CD4-positive, alpha-beta T cell (primary cell): ENCODE measurements at places on chromosomes 11 and 22.

GRCh38 chr22:38554281-38554680 is 15.7 kb downstream of the DMC1 start:
- no peak for DNase-seq

DNA sequence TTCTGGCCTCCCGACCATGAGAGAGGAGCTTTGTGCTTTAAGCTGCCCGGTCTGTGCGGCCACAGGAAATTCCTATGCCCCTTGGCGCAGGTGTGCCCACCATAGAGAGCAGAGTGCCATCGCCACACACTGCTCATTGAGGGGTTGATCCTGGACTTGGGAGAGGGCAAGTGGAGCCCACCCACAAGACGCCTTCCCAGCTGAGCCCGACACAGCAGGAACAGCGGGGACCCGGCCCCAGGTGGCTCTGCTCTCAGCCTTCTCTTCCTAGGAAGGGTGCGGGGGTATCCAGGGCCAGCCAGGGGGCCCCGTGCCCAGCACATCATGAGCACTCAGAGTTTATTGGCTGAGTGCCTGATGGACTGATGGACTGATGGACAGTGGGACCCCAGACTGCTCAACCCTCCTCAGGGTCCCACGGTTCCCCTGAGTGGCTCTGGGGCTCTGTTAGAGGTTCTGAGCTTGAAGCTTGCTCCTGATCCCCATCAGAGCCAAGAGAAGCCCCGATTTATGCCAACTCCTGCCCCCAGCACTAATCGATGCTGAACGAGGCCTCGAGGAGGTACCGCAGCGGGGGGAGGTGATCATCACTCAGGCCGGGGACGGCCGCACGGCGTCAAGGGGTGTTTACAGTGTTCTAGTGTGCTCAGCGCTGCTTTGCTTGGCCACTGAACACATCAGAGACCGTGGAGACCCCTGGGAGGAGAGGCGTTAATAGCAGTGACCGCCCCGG is 13.5 kb upstream of the MRGPRD start:
- DNase-seq: no peak

DNA sequence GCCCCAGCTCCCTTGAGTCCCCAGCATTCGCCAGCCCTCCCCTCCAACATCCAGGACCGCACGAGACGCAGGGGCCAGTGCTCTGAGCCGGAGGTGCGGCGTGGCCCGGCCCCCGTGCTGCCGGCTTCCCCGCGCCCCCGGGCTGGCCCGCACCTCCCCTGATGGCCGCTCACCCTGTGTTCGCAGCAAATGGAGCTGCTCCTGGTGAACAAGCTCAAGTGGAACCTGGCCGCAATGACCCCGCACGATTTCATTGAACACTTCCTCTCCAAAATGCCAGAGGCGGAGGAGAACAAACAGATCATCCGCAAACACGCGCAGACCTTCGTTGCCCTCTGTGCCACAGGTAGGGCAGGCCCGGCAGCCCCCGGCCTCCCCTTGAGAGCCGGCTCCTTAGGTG is 2.7 kb downstream of the CCND1 start:
- no peak for DNase-seq

DNA sequence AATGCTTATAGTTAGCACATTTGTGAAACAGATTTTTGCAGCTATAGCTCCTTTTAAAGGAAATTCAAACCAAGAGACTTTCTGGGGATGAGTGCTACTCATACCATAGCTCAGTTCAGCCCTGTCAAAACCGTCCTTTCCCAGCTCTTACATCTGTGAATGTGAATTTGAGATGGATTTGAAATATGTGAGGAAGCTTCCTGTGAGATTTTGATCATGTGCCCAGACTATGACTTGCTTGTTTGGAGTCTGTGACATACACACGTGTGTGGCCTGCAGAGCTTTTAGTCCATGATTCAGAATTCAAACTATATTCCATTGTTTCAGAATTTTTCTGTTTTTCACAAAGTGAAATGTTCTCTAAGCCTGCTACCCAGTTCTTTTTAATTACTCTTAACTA is 4.4 kb upstream of the MMP1 start:
- no peak for DNase-seq

GRCh38 chr11:9850224-9850895 is 186.5 kb downstream of the SWAP70 start:
- no peak for DNase-seq

DNA sequence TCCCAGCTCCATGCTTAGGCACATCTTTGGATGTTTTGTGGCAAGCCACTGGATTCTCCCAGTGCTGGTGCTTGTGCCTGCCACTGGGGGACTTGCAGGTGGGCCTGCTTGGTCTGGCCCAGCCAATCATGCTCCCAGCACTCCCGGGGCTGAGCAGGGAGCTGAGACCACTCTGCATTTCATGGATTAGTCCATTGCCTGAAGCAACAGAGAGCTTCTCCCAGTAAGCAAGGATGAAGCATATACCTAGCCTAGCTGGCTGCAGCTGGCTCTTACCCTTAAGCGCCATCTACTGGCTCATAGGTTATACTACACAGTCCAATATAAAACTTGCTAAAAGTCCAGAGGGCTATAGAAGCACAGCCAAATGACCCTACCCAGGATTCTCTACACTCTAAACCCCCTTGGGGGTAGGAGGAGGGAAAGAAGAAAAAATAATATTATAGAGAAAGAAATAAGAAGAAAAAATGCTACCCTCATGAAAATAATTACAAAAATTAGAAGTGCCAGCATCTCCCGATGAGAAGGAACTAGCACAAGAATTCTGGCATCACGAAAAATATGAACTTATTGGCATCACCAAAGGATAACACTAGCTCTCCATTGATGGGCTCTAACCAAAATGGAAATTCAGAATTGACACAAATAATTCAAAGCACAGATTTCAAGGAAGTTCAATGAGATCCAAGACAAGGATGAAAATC is 275.3 kb downstream of the C11orf87 start:
- no peak for DNase-seq

DNA sequence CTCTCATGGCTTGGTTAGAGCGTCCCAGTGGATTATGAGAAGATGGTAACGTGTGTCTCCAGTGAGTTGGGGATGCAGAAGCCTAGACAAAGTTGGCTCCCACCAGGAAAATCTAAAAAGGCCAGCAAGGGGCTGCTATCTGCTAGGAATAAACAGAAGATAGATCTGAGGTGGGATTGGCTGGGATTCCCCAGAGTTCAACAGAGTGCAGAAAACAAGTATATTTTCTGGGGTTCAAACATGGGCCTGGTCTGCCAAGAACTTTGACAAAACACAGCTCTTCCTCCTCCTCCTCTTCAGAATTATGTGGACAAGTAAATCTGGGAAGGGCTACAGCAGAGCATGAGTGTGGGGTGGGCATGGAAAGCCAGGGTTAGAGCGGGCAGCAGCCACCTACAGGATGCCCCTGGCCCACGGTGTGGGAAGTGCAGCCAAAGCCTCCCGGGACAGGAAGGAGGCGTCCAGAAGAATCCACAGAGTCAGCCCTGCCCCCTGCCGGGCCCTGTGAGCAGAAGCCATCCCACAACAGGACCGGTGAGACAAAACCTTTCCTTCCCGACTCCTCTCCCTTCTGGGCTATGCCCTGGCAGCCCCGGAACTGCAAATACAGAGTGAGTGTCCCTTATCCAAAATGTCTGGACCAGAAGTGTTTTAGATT is 67.1 kb downstream of the CD82 start:
- no peak for DNase-seq

DNA sequence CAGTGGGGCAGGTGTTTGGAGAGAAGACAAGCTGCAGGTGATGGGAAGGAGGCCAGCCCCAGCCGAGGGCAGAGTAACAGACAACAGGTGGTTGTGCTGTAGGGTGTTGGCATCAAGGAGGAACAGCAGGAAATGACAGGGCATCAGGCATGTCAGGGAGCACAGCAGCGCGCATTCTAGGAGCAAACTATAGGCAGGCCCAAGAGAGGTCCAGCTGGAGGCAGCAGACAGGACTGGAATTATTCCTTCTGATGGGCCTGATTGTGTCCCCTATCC is 13.6 kb downstream of the ADM start:
- DNase-seq: no peak

DNA sequence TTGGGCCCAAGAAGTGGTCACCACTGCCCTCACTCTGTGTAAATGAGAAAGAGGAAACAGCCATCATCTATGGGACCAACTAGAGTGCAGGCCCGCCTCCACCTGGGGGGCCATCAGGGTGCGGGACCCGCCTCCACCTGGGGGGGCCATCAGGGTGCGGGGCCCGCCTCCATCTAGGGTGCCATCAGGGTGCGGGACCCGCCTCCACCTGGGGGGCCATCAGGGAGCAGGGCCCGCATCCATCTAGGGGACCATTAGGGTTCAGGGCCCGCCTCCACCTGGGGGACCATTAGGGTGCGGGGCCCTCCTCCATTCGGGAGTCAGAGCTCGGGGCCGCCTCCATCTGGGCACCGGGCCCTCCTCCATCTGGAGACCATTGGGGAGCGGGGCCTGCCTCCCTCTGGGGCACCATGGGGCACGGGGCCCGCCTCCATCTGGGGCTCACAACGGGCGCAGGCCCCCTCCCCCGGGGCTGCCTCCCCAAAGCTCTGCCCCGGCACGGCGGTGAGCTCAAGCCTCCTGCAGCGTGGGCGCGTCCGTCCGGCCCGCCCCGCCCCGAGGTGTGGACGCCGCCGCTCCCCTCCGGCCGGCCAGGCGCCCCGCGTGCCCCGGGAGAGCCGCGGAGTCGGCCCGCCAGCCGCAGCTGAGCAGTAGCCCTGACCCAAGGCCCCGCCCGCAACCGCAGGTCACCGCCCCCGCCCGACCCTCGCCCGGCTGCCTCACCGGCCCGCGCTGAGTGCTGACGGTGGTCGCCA is 512 bp downstream of the TOLLIP start:
- DNase-seq: no peak

- no peak for DNase-seq
These were observed 12.7 kb upstream of the OR52K2 start for GRCh38 chr11:4436411-4436810.

DNA sequence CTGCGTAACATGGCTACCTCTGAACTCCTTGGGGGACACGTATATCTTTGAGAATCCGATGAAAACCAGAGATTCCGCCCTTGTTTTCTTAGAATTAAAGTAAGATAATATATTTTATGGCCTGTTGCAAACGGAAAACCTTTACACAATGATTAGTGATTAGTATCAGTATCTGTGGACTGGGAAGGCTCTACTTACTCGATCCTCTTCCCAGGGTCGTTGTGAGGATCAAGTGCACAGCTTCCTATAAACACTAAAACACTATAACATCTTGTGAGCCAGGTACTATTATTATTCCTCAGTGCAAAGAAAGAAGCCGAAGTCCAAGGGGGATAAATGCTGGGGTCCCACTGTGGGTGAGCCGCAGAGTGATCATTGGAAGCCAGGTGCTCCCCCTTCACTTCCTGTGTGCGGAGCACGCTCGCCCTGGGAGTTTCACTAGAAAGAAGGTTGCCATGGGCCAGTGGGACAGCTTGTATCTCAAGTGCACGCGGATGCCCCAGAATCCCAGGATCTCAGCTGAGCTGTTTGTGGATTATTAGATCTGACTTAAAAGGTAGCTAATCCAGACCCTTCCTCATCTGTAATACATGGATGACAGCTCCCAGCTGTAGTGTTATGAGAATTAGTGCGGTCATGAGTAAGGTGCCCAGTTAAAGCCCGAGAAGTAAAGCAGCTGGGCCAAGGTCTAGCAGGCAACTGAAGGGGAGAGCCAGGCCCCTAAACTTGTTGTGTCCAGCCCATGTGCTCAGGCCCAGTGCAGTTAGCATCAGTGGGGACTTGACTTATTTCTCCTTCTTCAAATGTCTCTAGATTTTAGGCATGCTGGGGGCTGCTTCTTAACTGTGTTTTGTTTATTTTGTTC is 839 bp downstream of the CBY1 start:
- peak; percentile 41 for DNase-seq

DNA sequence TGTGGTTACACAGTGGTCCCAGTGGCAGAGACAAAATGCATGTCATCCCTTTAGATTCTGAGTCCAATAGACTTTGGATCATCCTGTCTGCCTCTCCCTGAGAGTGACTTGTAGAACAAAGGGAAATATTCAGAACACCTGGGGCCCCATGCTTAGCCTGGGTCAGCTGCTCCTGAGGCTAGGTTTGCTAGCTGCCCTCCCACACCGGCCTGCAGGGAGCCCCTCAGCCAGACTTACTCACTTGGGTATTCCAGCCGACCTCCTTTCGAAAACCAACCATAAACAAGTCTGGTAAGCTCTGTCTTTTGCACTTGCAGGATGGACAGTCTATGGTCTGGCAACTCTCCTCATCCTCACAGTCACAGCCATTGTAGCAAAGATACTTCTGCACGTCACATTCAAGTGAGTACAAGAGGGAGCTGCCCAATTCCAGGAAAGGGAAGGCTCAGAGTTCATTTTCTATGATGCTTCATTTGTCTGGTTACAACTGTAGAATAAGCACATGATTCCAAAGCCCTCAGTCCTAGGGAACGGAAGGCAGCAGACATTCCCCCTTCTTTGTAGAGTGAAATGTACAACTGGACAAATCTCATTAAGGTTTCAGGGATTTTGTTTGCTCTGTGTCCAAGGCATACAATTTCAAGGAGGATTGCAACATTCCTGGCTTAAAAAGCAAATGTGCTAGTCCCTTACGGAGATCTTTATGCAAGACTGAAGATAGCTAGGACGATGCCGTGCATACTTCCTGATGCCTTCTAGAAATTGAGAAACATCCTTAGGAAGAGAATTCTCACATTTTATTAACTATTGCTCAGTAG is 65.5 kb upstream of the EMID1 start:
- no peak for DNase-seq

DNA sequence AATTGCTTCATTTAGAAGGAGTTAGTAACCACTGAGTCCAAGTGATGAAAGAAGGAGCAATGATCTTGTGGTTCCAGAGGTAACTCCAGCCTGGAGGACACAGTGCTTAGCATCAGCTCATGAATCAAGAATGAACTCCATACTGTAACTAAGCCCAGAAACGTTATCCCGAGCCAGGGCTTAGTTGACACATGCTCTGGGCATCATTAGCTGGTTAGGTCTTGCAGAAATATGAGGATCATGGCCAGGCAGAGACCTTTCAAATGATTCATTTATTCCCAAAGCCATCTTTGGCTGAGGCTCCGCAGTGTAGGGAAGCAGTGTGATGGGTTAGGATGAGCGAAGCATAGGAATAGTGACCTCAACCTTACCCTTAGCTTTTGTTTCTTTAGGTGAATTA is 277.4 kb downstream of the FAM76B start:
- DNase-seq: no peak

DNA sequence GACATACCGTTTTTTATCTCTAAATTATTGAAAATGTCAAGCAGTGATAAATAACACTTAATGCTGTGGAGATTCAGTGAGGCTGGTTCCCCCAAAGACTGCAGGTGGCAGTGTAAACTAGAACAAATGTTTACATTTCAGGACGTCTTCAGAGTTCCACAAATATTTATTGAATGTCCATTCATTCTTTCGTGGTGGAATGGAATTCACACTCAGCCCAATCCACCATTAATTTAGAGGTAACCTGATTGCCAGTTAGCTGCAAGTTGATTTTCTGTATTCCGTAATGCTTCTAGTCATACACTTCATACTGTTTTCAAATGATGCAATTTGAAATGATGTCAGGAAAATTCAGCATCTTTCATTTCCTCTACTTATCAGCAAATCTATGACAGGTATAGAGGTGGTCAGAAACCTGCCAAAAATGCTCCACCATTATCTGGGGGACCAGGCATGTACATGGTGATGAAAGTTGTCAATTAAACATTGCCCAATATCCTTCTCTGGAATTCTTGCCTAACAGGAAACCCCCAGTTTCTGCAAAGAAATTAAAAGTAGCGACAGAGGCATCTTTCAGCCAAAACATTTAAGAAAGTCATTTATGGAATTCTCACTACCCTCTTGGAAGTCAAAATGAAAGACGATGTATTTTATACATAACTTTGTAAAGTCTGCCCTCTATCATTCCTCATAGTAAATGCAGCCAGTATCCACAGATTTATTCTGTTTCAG is 94.3 kb upstream of the BMAL1 start:
- peak; percentile 47 for DNase-seq

GRCh38 chr22:45127866-45128265 is 35.9 kb upstream of the NUP50 start:
- DNase-seq: no peak

GRCh38 chr11:85822814-85823213 is 11.9 kb upstream of the SYTL2 start:
- no peak for DNase-seq
